ENCODE measurements at places on chromosomes 7 and 10. TPM values are rescaled to one million over a fixed set of nuclear protein-coding genes. Genes with fewer than 3 reads are reported as not detected.

GRCh38 chr10:11760861-11761260 lies 18.7 kb downstream of the ECHDC3 start:
- DNase-seq = peak; percentile 28

DNA sequence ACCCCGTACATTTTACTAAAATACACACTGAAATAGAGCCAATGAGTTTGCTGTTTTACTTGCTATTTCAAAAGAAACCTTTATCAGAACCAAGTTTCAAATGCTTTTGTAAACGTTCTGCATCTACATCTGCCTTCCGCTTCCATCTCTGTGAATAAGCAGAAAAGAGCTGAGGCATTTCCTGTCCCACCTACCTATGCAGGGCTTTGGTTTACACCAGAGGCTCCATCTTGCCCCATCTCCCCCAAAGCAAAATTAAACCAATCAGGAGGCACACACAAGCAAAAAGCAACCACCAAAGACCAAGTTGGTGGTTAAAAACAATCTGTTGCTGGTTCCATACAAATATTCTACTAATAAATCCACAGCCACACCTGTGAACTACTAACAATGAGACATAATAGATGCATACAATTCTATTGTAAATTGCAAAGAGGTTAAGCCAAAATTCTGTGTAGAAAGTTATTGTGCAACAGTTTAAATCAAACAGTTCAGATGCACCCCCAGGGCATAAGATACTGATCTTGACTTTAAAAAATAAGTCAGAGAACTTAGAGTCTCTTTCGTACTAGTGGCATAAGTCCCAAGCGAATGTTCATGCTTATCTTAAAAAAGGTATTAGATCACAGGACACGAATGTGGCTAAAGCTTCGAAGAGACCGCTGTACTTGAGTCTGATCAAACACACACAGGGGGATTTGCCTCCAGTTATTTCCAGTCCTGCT lies 83.9 kb downstream of the FGFR2 start:
- no peak for DNase-seq

DNA sequence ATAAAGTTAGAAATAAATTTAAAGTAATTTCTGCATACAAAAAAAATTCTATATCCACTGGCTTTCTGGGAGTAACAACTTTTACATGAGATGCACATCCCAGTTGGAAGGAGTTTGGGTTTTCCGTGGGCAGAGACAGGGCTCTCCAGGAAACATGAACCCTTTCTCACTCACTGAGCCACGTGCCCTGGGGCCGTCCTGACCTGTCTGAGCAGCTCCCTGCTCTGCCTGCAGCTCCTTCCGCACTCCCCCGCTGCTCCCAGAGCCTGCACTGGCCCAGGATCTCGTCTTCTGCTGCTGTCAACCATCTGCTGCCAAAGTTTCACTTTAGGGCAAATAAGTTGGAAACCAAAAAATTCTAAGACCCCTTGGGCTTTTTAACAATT lies 169.1 kb downstream of the DIP2C start:
- DNase-seq = no peak

- DNase-seq = no peak
Measured at GRCh38 chr7:108598914-108599580, 29.4 kb downstream of the DNAJB9 start.

- no peak for DNase-seq
Measured at GRCh38 chr7:152132812-152133211, 107.3 kb downstream of the GALNT11 start.

- DNase-seq = no peak
Measured at GRCh38 chr10:42654419-42654818, 16.0 kb upstream of the ZNF33B start.

DNA sequence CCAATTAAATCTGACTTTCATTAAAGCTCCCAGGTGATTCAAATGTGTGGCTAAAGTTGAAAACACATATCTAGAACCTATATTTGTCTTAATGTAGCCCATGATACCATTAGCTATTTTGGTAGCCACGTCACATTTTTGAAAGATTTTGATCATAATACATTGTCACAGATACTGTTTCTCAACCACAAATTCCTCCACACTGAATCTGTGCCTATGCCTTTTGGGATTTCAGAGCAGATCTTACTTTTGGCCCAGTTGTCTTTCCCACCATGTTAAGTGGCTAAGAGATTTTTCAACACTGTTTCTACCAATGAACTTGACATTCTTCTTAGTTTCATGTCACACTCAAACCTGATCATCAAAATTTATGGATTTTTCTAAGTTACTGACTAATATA lies 47.4 kb downstream of the CH25H start:
- DNase-seq = no peak

GRCh38 chr7:5620459-5620881 lies 161.0 kb downstream of the RNF216 start:
- no peak for DNase-seq

DNA sequence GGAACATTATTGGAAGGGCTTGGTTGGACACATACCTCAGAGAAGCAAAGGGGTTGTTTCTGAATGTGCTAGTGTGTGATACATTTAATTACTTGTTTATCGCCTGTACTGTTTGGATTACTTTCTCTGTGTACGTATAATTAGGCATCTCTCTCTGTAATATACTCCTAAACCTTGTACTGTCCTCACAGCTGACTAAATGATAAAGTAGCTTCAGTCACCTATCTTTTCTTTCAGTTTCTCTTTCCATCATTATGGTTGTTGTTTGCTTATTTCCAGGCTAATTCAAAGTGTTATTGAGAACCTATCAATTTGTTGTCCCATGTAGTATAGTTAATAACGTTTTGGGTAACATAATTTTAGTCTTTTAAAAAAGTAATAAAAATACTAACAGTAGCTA lies 34.0 kb downstream of the MXI1 start:
- DNase-seq = no peak

DNA sequence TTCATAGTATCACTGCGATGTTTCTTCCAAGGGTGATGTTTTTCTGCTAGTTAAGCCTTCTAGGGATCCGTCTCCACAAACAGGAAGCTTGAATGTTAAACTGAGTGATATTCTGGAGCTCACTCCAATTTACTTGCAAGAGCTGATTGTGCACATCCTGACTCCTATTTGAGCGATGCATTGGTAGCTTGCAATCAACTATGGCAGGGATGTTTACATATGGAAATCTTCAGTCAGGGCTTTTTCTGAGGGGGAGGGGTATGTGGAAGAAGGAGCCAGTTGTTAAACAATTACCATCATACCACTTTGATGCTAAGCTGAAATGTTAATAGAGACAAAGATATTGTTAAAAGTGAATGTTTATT lies 43.2 kb upstream of the NXPH1 start:
- DNase-seq = no peak

GRCh38 chr10:81688459-81688858 lies 186.5 kb upstream of the NRG3 start:
- no peak for DNase-seq

DNA sequence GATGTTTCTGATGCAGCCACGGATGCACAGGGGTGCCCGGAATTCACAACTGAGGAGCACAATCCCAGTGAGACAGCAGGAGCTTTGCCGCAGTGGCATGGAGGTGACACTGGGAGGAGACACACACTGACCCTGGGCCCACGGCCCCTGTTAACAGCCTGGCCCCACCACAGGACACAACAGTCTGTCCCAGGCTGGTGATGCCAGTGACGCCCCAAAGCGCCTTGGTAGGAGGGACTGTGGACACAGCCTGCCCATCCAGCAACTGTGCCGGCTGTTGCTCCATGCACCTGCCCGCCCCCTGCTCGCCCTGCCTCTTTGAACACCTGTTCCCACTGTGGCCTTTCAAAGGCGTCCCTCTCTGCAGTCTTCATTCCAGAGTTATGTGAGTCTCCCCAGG lies 49.8 kb downstream of the KLF6 start:
- DNase-seq = no peak

- no peak for DNase-seq
Measured at GRCh38 chr10:13669901-13670300, 83.1 kb downstream of the PRPF18 start.

DNA sequence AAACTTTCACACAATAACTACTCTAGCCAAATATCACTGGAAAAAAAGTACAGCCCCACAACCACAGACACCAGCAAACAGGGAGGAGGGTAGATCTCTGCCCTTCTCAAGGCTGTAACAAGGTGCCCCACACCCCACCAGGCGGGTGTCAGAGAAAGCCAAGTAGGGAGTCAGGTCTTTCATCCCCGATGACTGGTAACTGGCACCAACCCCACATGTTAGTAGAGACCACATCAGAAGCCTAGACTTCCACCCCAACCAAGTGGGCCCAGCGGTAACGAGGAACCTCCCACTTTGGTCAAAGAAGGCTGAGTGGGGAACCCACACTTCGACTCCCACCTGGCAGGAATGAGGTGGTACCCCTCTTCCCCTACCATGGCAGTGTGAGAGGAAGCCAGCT lies 16.4 kb upstream of the RUFY2 start:
- no peak for DNase-seq

DNA sequence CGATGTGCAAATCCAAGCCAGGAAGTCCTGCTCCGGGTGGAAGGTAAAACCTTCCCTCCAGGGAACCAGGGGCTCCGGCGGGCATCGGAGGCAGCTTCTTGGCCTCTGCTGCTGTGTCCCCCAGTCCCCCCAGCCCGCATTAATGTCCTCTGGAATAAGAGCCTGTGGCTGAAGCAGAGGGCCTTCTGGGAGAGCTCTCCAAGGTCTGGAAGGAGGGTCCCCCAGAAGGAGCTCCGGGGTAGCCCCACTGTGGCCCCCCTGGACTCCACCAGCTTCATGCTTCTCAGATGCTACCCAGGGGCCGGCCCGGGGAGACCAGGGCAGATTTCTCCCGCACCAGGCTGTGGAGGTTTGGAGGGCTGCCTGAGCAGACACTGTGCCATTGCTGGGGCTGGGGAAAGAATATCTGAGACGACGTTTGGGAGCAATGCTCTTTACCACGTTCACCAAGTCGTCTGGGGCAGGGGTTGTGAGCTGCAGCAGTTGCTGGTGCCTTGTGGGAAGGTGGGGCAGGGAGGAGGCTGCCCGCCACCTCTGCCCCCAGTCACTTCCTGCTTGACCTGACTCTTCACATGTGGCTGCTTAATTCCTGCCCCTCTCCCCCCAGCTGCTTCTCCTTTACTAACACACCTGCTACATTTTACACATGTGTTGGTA lies 8.3 kb downstream of the ZNF853 start:
- no peak for DNase-seq

DNA sequence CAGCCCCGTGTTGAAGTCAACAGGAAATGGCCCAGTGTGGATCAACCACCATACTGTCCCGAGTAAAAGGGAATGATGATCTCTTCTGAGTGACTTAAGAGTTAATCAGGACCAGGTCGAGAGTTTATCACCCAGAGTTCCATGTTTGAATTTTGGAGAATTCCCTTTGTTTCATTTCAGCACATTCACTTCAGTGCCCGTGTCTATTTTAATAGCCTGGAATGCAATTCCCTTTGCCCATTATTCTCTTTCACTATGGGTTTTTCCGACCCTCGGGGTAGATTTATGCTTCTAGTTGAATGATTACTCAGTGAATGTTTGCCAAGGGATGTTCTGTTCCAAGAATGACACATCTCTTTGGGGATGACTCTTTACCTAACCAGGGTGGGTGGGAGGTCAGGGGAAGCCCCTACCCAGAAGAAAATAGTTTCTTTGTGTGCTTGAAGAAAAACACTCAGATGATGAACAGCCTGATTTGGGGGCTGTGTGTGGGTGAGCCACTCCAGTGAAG lies 594.9 kb downstream of the INHBA start:
- no peak for DNase-seq

- DNase-seq = no peak
Measured at GRCh38 chr10:3512263-3512662, 272.7 kb downstream of the KLF6 start.

DNA sequence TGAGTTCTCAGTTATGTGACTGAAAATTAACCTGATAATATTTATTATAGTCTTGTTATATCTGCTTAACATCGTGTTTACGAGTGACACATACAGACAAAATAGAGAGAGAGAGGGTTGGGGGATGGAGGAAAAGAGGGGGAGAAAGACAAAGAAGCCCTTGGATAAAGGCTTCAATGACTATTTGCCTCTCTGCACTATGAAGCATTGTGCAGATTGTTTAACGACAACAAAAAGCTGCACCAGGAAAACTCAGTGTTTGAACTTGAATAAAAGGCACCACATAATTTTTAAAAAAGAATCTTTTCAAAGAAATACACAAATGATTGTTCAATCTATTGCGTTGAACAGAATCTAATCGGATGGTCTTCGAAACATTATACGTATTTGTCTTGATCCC lies 27.8 kb downstream of the MAGI2 start:
- no peak for DNase-seq

- no peak for DNase-seq
Measured at GRCh38 chr7:5755704-5756504, 25.6 kb downstream of the RNF216 start.

DNA sequence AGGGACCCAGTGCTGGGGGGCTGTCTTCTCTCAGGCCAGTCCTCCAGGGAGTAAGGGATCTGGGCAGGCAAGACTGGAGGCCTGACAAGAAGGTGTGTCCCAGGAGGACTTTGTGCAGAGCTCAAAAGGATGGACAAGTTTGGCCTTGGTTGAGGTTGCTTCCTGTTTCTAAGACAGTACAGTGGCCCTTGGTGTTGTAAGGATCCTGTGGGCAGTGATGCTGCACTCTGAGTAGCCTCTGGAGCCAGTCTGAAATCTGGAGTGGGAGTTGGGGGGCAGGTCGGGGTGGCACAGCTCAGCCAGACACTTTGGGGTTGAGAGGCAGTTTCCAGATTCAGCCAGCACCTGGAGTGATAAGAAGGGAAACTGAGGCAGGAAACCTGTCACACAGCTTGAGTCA lies 139.2 kb upstream of the ZMIZ1 start:
- DNase-seq = no peak

DNA sequence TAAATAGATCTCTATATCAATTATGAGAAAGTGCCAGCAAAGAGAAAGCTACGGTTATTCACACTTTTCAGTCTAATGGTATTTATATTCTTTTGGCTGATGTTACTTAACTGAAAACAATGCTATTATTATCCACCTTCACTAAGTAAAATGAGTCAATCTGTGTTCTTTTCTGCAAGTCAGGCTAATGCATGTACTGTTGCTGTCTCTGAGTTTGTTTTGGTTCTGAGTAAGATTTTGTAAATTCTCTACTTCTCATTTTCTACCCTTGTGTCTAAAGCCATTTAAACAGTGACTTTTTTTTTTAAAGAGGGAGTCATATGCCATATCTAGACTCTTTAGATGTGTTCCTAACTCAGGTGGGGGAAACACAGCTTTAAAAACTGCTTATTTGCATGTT lies 7.5 kb downstream of the VWC2 start:
- DNase-seq = no peak

The ALOX5 gene
- total RNA-seq = 4.8 TPM

The KIAA1549 gene
- 0.53 TPM for total RNA-seq

The AKR1C8 gene
- total RNA-seq = 24.7 TPM

The JCAD gene
- total RNA-seq = 4.2 TPM

The HMX2 gene
- not detected for total RNA-seq

The ICA1 gene
- total RNA-seq = 1.9 TPM

The NRG3 gene
- 1.1 TPM for total RNA-seq

The ZPBP gene
- not detected for total RNA-seq

The GRK5 gene
- total RNA-seq = 8.4 TPM

All from left lobe of liver (tissue), 2 donors.